ENCODE measurements at places on chromosomes 12 and 14.

DNA sequence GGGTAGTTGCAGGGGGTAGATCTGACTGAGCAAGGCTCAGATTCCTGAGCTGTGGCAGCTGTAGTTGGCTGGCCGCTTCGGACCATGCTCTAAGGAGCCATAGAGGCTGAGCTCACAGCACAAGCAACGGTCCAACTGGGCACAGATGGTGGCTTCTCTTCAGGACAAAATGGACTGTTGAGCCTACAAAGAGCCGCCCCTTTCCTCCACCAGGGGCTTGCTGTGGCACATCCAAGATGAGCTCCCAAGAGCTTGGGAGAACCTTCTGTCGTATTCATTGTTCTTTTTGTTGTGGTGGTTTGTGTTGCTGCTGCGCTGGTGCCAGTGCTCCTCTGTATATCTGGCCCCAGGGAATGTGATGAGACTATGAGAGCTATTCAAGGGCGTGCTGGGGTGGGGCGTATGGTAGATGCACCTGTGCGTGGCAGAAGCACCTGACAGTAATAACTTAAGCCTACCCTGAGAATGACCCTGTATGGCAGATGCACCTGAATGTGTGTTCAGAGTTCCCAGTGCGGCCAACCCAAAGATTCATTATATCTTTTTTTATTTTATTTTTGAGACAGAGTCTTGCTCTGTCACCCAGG, 17.8 kb upstream of the LGALS3 start:
- no peak for DNase-seq

DNA sequence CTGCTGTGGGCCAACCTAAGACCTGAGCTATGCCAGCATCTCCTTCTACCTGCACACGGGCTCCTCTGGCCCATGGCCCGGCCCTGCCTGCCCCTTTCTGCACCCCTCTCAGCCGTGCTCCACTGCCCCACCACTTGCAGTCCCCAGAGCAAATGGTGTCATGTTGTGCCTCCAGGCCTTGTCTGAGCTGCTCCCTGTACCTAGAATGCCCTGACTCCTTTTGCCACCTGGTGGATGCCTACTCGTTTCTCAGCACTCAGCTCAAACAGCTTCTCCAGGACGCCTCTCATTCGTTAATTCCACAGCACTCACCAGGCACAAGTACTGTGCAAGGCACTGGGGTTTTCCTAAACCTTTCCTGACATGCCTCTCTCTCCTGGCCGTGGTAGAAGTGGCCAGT, 63.2 kb upstream of the PNMA1 start:
- no peak for DNase-seq

DNA sequence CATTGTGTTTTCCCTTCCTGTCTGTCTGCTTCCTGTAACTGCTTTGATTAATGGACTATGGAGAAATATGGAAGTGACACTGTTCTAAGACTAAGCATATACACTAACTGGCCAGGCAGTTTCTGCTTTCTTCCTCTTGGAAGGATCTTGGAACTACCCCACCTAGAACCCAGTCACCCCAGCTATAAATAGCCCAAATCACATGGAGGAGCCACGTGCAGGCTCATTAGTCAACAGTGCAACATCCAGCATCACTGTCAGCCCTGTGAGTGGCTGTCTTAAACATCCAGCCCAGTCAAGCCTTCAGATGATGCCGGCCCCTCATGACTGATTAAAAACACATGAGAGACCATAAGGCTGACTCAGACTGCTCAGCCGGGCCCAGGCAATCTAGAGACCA, 39.2 kb downstream of the BCAT1 start:
- DNase-seq = no peak

GRCh38 chr14:105096206-105096875, 31.1 kb upstream of the GPR132 start:
- DNase-seq = no peak

- no peak for DNase-seq
Measured at GRCh38 chr14:68448252-68448902, 344.5 kb downstream of the ZFP36L1 start.

DNA sequence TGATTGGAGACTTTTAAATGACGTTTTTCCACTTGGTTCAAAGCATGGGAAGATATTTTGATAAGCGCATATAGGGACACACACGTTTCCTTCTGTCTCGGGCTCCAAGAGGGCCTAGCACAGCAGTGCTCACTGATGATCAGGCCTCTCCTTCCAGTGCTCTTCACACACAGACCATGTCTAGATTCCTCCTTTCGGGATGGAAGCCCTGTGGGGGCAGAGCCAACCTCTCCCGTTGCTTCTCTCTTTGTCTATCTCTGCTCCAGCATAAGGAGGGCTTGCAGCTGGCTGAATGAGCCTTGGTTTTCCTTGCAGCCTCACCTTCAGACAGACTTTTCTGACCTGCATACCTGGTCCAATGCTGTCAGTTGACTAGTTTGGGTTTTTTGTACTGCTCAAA, 22.3 kb downstream of the GPRC5D start:
- DNase-seq = no peak

GRCh38 chr14:76465664-76466063, 89.7 kb downstream of the ESRRB start:
- DNase-seq = no peak

- DNase-seq = no peak
Measured at GRCh38 chr14:105894125-105894977, 368.0 kb downstream of the TMEM121 start.

GRCh38 chr14:20652996-20653975, 11.8 kb upstream of the OR6S1 start:
- peak; percentile 22 for DNase-seq

All from stimulated activated CD4-positive, alpha-beta T cell treated with anti-CD3 and anti-CD28 coated beads, Interleukin-1b, Interleukin-23, amount 100 ng/mL, for 1 hour (primary cell).